ENCODE measurements at places on chromosomes 6 and 20. TPM values are rescaled to one million over a fixed set of nuclear protein-coding genes. Genes with fewer than 3 reads are reported as not detected.

DNA sequence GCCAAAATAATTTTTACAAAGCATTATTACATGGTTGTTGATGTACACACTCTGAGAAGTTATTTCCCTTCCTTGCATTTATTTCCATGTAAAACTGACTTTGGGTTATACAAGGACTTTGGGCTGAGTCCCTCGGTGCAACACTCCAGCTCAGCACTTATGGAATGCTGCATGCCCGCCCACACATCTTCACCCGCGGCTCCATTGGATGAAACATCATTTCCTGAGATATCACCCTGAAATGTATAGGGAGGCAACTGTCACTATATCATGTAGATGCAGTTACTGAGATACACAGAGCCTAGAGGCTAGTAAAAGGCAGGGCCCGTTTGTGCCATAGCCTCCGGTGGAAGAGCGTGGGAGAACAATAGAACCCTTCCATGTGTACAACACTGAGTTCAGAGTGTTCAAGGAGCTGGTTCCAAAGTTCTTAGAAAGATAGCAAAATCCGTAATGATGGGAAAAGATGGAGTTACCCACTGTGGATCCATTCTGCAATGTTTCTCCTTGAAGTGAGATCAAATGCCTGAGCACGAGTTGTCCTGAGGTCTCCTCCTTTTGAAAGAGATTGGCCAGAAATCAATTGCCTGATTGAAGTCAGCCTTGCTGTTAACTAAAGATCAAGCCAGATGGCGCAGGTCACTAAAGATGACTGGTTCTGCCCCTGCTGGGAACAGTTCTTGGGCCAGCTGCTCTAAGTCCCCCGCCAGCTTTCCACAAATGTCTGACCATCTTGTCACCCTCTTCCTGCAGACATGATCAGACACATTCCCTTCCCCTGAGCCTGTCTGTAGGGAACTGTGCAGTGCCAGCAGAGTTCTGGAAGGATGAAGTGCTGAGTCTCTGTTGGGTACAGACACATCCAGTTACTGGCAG is 100.9 kb upstream of the IYD start:
- no peak for DNase-seq

- DNase-seq: no peak
Observed at GRCh38 chr6:83385473-83385872, 45.4 kb downstream of the ME1 start.

GRCh38 chr6:127300411-127300810 is 33.7 kb downstream of the RNF146 start:
- peak; percentile 43 for DNase-seq

Gene MEI4
- total RNA-seq: not detected

DNA sequence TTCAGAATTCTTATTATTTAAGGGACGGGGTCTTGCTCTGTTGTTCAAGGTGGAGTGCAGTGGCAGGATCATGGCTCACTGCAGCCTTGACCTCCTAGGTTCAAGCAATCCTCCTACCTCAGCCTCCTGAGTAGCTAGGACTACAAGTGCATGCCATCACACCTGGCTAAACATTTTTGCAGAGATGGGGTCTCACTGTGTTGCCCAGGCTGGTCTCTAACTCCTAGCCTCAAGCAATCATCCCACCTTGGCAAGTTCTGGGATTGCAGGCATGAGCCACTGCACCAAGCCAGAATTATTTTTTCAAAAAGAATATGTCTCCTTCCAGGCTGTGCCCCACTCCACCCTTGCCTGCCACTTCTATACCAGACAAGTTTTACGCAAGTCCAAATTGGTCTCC is 190.1 kb upstream of the SUPT3H start:
- no peak for DNase-seq

Measured in dermis microvascular lymphatic vessel endothelial cell (primary cell).